Adrenal gland (tissue), 19 donors: ENCODE measurements at places on chromosomes 5 and 9.

GRCh38 chr9:89530726-89531125 is 32.8 kb upstream of the SEMA4D start:
- DNase-seq, result no peak

- no peak for DNase-seq
Measured at GRCh38 chr9:73093740-73094379, 57.8 kb upstream of the ANXA1 start.

DNA sequence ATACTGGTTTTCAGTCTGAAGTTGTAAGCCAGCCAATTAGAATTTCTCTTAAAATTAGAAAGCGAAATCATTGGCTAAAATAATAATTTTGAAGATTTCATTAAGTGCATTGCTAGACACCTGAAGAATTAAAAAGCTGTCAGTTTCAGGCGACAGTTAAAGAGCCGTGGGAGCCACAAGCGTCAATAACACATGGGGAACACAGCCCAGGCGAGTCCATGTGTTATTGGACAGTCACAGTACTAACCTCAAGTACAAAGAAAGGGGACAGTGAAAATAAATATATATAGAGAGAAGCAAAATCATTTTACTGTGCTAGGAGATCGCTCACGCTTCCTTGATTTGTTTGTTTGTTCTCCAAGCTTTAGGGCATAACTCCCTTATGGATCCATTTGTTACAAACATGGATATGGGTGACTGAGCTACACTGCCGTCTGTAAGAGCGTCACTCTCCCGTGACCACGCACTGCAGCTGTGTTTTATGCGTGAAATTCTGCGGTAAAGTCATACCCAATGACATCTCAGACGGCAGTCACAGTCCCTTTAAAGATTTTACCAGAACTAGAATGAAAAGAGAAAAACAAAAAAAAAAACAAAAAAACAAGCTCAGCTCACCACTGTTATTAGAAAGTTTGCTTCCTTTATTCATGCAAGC is 83.2 kb downstream of the USP20 start:
- no peak for DNase-seq

DNA sequence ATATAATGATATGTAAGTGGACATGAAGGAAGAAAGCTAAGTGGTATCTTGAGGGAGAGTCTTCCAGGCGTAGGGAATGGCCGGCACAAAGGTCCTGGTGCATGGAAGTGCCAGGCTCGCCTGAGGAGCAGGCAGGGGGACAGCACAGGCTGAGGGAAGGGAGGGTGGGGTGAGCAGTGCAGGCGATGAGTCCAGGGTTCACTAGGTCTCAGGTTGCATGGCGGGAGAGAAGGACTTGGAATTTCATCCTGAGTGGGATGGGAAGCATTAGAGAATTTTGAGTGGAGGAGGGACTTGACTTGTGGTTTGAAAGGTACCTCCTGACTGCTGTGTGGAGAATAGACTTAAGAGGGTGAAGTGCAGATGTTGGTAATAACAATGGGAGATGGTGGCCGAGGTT is 268.9 kb downstream of the ARHGEF28 start:
- no peak for DNase-seq

DNA sequence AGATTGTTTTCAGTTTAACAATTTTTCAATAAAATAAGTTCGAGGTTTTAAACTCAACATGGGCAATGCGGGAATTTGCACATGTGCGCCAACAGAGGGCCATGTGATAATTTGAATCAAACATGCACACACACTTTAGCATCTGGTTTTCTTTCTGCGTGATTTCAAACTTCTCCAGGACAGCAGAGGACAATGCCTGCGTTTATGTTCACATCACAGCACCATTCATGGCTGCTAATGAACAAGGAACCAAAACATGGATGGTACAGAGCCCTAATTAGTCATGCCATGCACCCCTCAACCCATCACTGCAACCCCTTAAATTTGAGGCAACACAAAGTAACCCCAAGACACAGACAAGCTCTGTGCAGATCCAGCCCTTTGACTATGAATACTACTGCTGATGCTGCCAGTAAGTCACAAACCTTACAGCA is 2.8 kb downstream of the SHC3 start:
- DNase-seq, result no peak

- no peak for DNase-seq
Measured at GRCh38 chr5:56126487-56127179, 106.5 kb downstream of the ANKRD55 start.

DNA sequence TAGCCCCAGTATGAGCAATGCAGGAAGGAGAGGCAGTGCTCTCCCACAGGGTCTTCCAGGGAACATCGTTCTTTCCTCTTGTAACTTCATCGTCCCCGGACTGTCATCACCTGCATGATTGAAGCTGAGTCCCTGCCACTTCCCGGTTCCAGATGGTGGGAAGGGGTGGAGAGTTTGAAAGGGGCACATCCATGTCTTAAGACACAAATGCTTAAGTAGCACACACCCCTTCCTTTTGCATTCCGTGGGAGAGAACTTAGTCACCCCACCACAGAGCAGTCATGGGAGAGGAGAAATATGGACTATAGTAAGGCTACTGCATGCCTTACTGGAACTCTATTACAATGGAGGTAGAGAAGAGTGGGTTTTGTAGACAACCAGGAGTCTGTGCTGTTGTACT is 165.3 kb upstream of the GAS1 start:
- no peak for DNase-seq

DNA sequence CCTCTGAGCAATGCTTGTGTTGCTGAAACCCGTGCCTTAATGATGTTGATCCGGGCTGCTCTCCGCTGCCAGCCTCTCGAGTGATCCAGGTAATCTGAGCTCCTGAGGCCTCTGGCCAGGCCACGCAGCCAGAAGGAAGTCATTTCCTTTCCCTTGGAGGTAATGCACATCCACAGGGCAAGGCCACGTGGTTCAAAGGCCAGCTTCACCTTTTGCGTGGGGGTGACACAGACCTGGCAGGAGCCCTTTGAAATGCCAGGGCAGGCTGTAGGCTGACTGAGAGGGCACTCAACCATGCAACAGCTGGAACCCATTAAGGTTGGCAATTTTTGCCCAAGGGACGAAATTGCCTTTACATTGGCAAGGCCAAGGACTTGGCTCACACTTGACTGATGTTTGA is 80.4 kb downstream of the LIX1 start:
- DNase-seq, result no peak

DNA sequence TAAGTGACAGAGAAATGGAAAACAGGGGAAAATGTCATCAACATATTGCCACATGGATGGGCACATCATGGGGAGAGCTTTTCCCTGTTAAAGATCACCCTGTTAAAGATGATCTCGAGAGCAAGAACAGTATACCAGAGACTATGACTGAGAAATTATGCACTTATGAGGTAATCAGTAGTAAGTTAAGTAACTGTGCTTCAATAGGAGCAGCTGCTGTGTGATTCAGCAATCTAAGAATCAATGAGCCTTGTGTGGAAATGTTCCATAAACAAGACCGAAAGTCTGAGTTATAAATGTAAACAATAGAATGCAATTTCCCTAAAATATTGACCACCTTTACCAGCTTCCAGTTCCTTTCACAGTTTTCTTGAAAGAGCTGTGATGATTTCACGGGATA is 582.3 kb downstream of the CAAP1 start:
- no peak for DNase-seq

DNA sequence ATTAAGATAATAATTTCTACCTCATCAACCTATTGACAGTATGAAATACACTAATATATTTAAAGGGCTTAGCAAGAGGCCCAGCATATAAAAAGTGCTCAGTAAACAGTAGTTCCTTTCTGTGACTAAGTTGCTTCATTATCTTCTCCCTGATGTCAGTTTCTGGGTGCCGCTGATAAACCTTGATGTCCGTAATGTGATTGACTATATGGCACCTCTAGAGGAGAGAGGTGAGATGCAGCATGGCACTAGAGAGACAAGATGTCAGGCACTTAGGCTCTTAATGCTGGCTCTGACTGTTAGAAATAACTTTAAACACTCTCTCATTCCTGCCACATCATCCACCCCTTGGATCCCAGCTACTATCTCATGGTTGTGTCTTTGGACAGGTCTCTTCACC is 455.9 kb upstream of the KLF4 start:
- no peak for DNase-seq

- no peak for DNase-seq
Measured at GRCh38 chr5:107072967-107073366, 597.8 kb downstream of the EFNA5 start.

- DNase-seq, result no peak
Measured at GRCh38 chr5:141641634-141642267, 5.0 kb downstream of the RELL2 start.

DNA sequence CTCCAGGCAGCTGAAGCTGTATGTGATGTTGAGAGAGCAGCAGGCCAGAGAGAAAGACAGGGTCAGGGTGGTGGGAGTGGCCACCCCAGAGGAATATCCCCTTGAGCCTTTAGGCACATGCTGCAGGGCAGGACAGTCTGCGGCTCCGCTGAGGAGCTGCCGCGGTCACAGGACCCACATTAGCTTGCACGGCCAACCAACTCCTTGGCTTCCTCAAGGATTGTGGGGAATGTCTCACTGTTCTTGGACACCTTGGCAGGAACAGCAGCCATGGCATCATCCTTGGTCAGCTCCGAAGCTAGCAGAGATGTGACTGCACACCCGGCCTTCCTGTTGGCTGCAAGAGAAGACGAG is 27.8 kb downstream of the PCDHGC5 start:
- DNase-seq, result no peak
